Mesenchymal stem cell (in vitro differentiated cells and primary cell): ENCODE measurements at places on chromosomes 11 and 22.

GRCh38 chr11:86414032-86414431 lies 39.3 kb downstream of the CCDC81 start:
- DNase-seq: no peak

GRCh38 chr11:104623518-104623917 lies 274.7 kb downstream of the CASP12 start:
- DNase-seq: peak; percentile 42

DNA sequence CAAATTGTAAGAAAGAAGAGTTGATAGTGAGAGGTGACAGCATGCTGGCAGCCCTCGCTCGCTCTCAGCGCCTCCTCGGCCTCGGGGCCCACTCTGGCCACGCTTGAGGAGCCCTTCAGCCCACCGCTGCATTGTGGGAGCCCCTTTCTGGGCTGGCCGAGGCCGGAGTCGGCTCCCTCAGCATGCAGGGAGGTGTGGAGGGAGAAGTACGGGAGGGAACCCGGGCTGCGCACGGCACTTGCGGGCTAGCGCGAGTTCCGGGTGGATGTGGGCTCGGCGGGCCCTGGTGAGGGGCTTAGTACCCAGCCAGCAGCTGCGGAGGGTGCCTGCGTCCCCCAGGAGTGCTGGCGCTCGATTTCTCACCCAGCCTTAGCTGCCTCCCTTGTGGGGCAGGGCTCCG lies 539.7 kb upstream of the CCDC179 start:
- DNase-seq: no peak

DNA sequence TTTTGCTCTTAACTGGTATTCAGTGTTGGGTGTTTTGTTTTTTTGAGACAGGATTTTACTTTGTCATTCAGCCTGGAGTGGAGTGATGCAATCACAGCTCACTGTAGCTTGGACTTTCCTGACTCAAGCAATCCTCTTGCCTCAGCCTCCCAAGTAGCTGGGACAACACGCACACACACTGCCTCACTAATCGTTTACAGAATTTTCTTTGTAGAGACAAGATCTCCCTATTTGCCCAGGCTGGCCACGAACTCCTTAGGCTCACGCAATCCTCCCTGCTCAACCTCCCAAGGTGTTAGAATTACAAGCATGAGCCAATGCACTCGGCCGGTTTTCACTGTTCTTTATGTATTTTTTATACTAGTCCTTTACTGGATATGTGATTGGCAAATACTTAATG lies 51.0 kb upstream of the IGLL5 start:
- DNase-seq: no peak

DNA sequence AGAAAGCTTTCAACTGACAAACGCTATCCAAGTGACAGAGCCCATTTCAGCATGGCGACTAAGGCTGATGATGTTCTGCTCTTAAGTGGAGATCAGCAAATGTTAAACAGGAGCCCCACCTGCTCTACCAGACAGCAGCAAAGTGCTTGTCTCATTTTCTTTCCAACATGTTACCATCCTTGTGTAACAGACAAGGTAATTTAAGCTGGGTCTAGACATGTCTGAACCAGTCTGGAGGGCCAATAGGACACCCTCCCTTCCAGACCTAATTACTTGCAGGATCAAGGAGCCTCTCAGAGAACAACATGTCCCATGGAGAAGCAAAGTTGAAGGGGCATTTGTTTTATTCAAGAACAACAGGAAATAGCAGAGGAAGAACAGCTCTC lies 3.9 kb upstream of the LMO2 start:
- DNase-seq: no peak

- peak; percentile 5 for DNase-seq
Measured at GRCh38 chr11:4704054-4704789, at the start of gene MMP26. Gene MMP26 (plus strand): TSS chr11:4704784.

GRCh38 chr11:111693224-111693937 lies 72.8 kb downstream of the PPP2R1B start:
- no peak for DNase-seq

DNA sequence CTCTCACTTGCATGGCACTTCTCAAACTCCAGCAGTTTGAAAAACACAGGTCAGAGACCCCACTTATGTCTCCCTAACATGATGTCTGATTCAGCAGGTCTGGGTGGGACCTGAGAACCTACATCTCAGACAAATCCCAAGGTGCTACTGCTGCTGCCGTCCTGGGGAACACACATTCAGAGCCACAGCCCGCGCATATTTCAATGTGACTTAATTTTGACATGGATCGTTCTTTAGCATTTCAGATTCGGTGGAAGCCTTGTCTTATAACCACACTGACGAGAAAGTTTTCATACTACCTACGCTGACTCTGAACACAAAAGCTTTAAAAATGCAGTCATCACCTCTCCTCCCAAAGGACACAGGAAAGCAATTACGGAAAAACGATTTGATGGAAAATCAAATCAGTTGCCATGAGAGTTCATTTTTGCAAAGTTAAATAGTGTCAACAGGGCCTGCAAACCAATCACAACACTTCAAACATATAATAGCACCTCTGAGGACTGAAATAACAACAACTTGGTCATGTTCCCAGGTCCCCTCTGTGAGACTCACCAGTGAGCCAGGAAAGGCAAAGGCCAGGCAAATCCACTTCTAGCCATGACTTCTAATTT lies 132.6 kb downstream of the SHANK2 start:
- no peak for DNase-seq

GRCh38 chr11:10503221-10503620 lies 37.8 kb downstream of the RNF141 start:
- DNase-seq: no peak

DNA sequence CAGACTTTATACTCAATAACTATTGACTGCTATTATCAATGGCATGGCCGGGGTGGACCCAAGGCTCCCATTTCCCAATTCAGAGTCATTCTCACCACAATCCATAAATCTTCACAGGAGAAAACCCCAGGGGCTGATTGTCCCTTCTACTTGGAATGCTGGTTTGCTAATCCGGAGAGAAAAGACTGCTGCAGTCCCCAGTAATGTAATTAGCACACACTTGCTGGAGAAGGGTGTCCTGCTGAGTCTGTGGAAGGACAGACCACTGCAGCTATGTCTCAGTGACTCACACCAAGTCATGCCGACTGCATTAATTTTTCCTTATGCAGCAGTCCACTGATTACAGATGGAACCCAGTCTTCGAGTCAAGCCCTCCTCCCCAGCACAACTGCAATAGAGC lies 5.9 kb upstream of the ETS1 start:
- DNase-seq: peak; percentile 86

DNA sequence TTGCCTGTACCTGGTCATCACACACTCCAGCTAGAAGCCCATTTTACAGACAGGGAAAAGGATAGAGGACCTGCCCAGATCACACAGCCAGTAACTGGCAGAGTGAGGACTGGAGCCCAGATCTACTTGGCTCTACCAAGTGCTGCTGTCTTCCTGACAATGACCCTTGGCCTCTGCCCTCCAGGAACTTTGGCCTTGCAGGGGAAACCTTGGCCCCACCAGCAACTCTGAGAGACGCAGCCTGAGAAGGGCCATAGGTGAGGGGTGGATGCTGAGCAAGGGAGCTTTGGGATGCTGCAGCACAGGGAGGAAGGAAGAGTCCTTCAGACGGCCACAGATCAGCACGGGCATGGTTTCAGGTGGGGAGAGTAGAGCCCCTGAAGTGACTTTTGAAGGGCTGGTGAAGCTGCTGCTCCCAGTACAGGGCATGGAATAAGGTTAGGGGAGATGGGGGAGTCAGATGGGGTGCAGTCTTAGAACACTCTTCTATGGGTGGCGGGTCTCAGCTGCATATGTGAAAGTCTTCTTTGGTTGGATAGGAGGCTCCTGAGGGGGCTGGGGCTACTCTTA lies 2.0 kb upstream of the CAPN5 start:
- DNase-seq: no peak

GRCh38 chr11:12420040-12420439 lies 42.7 kb downstream of the PARVA start:
- no peak for DNase-seq

DNA sequence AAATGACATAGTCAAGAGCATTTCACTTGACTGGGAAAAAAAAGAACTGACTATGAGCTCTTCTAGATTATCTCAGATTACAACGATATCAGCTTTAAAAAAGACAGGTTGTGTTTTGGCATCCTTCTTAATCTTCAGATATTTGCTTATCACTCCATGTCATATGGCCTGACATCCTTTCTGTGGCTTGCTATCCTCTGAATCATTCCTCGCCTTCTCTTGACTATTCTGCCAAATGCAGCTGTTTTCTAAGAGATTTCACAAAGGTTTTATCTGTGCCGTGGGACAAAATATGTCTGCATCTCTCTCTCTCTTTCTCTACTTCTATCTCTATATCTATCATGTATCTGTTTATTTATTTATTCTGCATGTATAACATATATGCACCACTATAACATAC lies 746.1 kb downstream of the CNTN5 start:
- peak; percentile 16 for DNase-seq

- no peak for DNase-seq
Measured at GRCh38 chr11:133600306-133600705, 68.0 kb upstream of the OPCML start.

GRCh38 chr22:50673231-50674129 lies 857 bp downstream of the SHANK3 start:
- no peak for DNase-seq

DNA sequence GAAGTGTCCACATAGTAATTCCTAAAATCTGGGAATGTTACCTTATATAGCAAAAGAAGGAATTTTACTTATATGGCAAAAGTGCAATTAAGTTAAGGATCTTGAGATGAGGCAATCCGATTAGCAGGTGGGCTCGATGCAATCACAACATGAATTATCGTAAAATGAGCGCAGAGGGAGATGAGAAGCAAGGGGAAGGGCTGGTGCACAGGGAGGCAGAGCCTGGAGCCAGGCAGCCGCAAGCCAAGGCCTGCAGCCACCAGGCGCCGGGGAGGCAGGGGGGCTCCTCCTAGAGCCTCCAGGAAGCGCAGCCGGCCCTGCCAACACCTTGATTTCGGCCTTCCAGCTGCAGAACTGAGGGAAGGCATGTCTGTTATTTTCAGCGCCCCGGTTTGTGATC lies 85.7 kb downstream of the CELSR1 start:
- no peak for DNase-seq

GRCh38 chr11:47179655-47179991 lies 2.9 kb upstream of the ARFGAP2 start:
- peak; percentile 66 for DNase-seq

DNA sequence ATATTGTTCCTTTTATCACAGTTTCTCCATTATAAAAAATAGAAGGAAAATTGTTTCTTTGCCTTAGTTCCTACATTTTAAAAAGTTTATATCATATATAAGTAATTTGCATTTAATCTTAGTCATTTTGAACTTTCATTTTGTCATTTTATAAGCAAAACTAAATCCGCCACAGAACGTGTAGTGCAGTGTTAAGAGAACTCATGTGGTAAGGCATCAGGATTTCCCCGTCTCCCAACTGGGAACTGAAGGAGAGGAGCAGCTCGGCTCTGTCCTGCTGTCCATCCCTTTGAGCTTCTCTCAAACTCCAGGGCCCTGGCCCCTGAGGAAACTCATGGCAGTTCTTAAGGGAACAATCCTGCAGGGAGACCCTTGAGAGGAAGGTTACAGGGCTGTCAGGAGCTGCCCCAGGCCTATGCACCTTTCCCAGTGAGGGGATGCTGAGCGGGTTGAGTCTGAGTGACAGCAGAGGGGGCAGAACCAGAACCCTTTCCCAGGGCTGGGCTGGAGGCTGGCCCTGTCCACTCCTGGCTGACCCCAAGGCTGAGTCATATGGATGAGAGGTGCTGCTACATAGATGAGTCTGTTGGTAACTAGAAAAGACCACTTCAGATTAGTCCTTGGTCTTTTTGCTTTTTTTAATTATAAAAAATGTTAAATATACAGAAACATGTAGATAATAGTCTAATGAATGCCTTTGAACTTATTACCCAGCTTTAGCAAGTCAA lies 333.1 kb downstream of the TBC1D22A start:
- no peak for DNase-seq

- DNase-seq: peak; percentile 88
Measured at GRCh38 chr11:27972522-27973170, 135.3 kb downstream of the KIF18A start.

DNA sequence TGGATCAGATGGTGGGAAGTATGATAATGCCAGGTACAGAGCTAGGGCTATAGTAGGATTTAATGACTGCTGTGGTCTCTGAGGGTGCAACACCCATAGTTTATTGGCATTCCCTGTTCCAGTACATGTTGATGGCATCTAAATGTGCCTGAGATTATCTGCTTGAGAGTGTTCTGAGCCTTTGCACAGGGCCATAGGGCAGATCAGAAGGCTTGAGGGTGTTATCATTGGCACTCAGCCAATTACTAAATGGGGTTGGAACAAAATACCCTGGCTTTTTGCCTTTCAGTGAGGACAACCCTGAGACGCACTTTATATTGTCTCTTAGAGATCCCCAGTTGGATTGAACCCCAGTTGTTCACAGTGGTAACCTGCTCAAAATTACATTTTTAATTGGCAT lies 6.7 kb downstream of the SLC5A12 start:
- no peak for DNase-seq

DNA sequence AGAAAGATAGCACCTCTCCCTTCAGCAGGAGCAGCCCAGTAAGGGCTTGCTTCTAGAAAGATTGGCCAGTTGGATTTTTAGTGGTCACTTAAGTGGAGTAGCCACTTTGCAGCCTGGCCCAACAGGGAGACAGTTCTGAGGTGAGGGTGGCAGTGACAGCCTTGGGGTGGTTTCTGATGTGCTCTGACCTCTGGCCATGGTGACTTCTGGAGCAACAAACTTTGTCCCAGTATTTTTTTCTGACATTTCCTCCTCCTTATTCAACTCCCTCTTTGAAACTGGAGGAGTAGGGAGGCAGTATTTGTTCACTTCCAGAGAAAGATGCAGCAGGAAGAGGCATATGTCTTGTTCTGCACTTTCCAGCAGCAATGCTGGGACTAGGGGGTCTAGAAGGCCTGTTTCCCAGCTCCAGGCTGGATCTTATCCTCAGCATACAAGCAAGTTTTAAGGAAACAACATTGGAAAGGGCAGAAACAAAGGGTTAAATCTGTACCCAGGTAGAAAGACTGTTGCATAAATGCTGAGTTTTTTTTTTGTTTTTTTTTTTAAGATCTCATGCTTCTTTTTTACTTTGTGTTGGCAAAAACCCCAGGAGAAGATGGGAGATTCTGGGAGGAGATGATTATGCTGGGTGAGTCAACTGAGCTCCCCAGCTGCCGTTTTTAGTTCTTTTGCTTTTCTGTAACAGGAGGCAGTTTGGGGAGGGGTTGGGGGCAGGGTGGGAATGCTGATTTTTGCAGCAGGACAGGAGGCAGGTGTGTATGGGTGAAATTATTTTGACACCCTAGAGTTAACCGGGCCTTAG lies 37.2 kb downstream of the RCOR2 start:
- DNase-seq: peak; percentile 34

- no peak for DNase-seq
Measured at GRCh38 chr11:120586728-120587127, 75.2 kb downstream of the GRIK4 start.

DNA sequence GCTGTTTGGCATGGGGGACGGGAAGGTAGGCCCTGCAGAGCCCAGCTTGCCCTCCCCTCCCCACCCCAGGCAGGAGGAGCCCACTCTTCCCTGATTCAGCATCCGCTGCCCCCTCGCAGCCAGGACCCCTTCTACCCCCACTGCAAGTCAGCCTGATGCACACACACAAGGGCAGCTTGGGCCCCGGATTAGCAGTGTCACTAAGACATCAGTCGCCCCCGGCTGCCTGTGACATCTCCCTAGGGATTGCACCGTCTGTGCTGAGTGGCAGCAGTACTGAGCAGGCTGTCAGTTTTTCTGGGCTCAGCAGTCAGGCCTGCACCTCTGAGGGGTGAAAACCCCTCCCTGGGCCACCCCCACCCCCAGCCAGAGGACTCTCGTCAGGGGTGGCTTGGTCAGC lies 30.4 kb upstream of the SYT7 start:
- DNase-seq: no peak
